ENCODE measurements at places on chromosomes 12 and 14.

DNA sequence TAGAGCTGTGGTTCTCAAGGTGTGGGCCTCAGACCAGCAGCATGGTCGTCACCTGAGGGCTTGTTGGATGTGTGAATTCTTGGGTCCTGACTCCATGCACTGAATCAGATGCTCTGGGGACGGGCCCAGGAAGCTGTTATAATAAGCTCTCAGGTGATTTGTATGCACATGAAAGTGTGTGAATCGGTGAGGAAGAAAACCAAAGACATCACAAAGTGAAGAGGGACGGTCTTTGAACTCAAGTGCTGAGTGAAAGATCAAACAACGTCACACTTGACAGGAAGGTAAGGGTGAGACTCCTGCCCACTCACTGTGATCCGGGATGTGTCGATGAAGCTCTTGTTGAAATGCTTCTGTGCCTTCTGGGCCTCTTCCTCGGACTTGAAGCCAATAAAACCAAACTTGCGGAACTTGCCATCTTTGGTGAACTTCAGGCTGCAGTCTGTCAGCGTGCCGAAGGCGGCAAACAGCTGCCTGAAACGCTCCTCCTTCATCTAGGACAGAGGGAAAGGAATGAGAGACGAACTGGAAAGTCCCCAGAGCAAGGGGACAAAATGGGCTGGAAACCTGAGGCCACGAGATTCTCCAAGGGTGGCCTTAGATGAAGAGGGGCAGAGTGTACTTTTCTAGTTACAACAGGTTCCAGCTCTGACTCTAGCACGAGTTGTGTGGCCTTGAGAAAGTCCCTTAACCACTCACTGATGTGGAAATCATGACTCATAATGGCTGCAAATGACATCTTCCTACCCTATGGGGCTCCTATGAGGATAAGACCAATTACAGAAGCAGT lies 4.0 kb downstream of the RBM19 start:
- no peak for DNase-seq

DNA sequence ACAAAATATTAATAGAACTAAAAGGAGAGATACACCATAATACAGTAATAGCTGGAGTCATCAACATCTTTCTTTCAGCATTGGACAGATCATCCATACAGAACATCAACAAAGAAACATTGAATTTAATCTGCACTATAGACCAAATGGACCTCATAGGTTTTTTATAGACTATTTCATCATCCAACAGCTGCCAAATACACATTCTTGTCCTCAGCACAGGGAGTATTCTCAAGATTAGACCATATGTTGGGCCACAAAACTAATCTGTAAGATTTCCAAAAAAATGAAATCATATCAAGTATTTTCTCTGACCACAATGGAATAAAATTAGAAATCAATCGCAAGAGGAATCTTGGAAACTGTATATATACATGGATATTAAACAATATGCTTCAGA lies 86.9 kb downstream of the FSCB start:
- DNase-seq = no peak

DNA sequence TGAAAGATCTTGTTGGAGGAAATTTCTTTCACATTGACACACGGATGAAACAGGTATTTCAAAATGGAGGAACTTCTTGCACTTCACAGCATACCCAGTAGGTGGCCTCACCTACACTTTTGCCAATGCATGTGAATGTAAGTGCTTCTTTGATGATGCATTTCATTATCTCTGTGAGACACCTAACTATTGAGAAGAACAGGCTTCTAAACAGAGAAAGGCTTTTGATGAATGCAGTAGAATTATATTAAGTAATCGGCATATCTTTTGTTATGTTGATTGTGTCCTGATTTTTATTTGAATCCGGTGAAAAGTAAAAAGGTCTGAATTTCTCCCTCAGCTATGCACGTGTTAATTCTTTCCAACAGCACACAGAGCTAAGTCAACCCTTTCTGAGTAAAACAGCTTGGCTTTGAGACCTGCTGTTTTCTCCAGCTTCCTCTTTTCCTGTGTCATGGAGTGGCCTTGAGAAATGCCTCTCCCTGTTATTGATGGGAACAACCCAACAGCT lies 399.0 kb downstream of the NAV3 start:
- DNase-seq = no peak

DNA sequence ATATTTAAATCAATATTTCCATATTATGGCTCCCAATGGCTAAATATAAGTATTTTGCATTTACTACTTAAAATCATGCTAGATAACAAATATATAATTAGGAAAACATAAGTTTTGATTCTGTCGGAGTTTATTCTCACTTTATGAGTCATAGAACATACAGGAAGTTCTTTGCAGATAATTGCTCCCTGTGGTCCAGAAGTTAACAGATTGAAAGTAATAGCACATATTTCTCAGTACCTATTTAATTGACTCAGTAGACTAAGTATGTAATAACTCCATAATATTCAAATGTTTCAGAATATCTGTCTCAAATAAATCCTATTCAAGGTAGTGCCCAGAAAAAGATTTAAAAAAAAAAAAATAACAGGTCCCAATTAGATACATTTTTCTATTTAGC lies 806.0 kb upstream of the ATXN7L3B start:
- no peak for DNase-seq

DNA sequence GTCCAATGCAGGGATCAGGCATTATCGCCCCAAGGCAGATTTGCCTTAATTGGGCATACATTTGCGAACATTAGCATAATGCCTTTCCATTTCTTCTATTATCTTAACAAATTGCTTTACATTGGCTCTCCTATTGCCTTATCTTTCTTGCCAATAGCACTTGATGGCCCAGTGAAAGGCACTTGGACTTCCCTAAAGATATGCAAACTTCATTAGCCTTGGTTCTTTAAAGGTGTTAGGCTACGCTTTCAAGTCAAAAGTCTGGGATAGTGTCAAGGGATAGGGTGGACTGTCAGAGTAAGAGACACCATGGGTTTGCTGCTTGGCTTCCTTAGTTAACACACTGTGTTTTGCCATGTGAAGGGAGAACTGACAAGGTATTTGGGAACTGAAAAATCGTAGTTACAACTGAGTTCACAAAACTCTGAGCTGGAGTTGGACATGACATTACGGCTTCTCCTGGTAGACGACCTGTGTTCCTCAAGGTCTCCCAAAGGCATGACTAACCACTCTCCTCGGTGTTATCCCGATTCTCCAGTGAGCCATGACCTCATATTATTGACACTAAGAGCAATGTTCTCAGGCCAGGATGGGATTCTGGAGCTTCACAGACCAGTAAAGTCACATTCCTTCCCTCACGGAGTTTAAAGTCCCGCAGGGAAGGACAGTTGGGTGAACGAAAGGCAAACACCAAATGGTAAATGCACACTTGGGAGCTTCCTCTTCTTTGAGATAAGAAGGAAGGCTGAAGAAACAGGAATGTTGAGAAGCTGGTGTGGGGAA lies 65.2 kb downstream of the TBC1D30 start:
- DNase-seq = no peak

All from activated CD4-positive, CD25-positive, alpha-beta regulatory T cell (primary cell).